Naive thymus-derived CD4-positive, alpha-beta T cell (primary cell): ENCODE measurements at places on chromosomes 7 and 10. TPM values are rescaled to one million over a fixed set of nuclear protein-coding genes. Genes with fewer than 3 reads are reported as not detected.
A peak's percentile ranks its signal among the peaks of the same experiment; 100 is the strongest.

- no peaks in the 10 kb centered on the region for H3K4me1 ChIP-seq
- no peak for DNase-seq
- no peaks in the 10 kb centered on the region for H3K36me3 ChIP-seq
These were observed 160.0 kb downstream of the HDAC9 start for GRCh38 chr7:18655506-18655905.

GRCh38 chr7:157177983-157178381 is 39.3 kb downstream of the UBE3C start:
- H3K27me3 ChIP-seq = no peaks in the 10 kb centered on the region
- peaks cover 88% of the 10 kb centered on the region for H3K36me3 ChIP-seq
- H3K4me3 ChIP-seq = no peak overlapping the region
- no peak overlapping the region for H3K27ac ChIP-seq
- no peaks in the 10 kb centered on the region for H3K4me1 ChIP-seq

DNA sequence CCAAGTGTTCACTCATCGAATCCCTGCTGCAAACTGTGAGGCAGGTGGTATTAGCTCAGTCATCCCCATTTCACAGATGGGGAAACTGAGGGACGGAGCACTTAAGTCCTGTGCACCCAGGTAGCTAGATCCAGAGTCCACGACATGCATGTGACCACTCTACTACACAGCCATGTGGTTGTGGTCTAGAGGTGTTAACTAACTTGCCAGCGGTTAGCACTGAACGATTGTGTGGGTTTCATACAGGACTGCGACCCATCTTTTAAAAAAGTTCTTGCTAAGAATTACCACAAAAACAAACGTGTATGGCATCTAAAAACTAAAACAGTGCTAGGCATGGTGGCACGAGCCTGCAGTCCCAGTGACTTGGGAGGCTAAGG is 16.1 kb upstream of the ABCC2 start:
- peaks cover 6% of the 10 kb centered on the region for H3K4me1 ChIP-seq
- DNase-seq = no peak

DNA sequence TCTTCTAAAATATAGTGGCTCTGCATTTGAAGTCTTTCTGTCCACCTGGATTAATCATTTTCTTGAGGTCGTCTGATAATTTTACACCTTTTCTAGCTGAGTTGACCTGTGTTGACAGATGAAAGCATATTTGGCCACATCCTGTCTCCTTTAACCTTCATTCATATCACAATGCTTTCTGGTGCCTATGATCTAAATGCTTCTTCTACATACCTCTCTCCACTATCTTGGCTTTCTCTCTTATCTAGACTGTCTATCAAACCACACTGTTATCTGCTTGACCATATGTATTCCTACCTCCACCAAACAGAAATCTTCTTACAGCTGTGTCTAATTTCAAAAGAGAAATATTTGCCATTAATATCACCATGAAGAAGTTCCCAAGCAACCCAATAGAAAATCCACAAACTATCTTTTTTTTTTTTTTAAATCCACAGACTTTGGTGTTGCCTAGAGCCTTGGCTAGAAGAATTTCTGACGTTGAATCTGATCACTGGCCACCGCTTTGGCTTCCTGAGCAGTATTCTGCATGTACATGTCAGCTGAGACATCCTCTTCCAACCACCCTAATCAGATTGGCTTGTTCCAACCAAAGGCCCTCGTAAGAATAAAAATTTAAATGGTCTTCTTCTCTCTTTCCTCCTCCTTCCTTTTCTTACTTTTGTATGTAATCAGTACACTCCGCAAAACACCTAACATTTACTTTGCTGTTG is 66.3 kb upstream of the SP4 start:
- DNase-seq = no peak
- no peaks in the 10 kb centered on the region for H3K36me3 ChIP-seq
- H3K4me1 ChIP-seq = no peaks in the 10 kb centered on the region
- no peak overlapping the region for H3K4me3 ChIP-seq
- H3K27me3 ChIP-seq = no peaks in the 10 kb centered on the region
- no peak overlapping the region for H3K27ac ChIP-seq

GRCh38 chr7:29337546-29338116 is 143.1 kb downstream of the CHN2 start:
- no peaks in the 10 kb centered on the region for H3K36me3 ChIP-seq
- DNase-seq = peak; percentile 52
- H3K4me1 ChIP-seq = peaks cover 24% of the 10 kb centered on the region
- no peaks in the 10 kb centered on the region for H3K27me3 ChIP-seq
- no peak overlapping the region for H3K27ac ChIP-seq

DNA sequence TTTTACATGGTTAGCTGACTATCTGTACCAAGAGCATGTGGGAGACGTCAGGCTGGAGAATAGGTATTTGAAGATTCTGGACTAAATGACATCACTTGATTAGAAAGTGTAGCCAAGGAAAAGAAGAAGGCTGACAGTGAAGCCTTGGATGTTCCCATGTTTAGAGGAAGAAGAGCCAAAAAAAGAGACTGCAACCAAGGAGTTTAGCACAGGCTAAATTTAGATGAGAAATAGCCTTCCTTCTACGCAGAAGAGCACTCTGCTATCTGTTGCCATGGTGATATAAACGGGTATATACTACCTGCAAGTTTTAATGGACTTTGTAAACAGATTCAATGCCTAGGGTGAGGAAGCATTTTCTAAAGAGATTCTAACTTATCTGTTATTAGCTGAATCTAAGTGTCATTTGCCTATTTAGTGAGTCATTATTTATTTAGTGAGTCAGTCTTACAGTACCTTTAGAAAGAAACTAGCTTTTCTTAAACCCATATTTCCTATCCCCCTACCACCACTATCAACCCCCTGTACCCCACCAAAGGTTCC is 69.8 kb downstream of the CDK6 start:
- DNase-seq = no peak
- H3K27ac ChIP-seq = no peak overlapping the region
- no peaks in the 10 kb centered on the region for H3K36me3 ChIP-seq

DNA sequence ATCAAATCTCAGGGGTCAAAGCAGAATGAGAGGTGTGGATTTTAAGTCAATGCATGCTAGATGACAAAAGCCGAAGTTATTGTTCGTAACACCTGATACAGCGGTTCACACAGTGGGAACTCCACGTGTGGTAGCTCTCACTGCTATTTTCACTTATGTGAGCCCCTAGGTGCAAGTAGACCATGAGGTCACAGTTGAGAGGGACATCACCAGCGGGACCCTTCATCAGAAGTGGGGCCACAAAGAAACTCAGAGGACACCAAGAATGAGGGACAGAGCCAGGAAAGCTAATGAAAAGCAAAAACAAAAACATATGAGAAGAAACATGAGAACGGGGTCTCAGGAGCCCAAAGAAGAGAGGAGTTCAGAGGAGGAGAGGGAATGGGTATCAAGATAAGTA is 63.5 kb downstream of the ADAM12 start:
- no peak overlapping the region for H3K4me3 ChIP-seq
- H3K27ac ChIP-seq = no peak overlapping the region
- no peaks in the 10 kb centered on the region for H3K27me3 ChIP-seq
- H3K36me3 ChIP-seq = no peaks in the 10 kb centered on the region
- no peak for DNase-seq

DNA sequence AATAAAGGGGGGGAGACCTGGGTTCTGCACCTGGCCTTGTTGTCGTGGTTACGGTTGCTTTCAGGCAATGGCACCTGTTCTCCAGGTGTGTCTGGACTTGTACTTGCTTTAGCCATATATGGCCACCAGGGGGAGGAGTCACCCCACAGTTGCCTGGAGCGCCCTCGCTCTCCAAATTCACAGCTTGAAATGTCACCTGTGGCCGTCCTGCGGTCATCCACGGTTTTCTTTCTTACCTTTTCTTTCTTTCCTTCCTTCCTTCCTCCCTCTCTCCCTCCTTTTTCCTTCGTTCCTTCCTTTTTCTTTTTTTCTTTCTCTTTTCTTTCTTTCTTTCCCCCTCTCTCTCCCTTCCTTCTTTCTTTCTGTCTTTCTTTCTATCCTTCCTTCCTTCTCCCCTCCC is 157.2 kb upstream of the ZNF92 start:
- no peak overlapping the region for H3K4me3 ChIP-seq
- no peaks in the 10 kb centered on the region for H3K27me3 ChIP-seq
- no peak overlapping the region for H3K27ac ChIP-seq

- no peaks in the 10 kb centered on the region for H3K36me3 ChIP-seq
- H3K27ac ChIP-seq = no peak overlapping the region
- no peak overlapping the region for H3K4me3 ChIP-seq
- no peaks in the 10 kb centered on the region for H3K27me3 ChIP-seq
- no peak for DNase-seq
These were observed 129.2 kb downstream of the BAMBI start for GRCh38 chr10:28806488-28806941.

GRCh38 chr7:101650579-101651081 is 21.5 kb upstream of the MYL10 start:
- no peaks in the 10 kb centered on the region for H3K27me3 ChIP-seq
- DNase-seq = no peak
- no peaks in the 10 kb centered on the region for H3K4me1 ChIP-seq
- no peak overlapping the region for H3K4me3 ChIP-seq
- H3K36me3 ChIP-seq = no peaks in the 10 kb centered on the region

DNA sequence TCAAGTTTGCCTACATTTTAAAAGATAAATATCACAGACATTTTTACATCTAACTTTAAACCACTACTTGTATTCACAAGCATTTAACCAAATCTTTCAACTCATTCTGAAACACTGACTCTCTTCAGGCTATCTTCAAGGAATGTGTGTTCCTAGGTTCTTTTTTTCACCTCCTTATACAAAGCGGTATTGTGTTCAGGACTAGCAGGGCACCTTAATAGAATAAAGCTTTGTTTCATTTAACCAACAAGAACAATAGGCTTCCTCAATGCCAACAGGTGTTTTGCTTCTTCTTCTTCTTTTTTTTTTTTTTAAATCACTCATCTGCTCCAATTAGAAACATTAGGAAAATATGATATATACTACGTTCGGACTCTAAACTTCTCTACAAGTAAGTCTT is 212.9 kb upstream of the SEMA3E start:
- no peak overlapping the region for H3K27ac ChIP-seq
- no peaks in the 10 kb centered on the region for H3K4me1 ChIP-seq
- H3K36me3 ChIP-seq = no peaks in the 10 kb centered on the region
- DNase-seq = no peak
- H3K4me3 ChIP-seq = no peak overlapping the region

CRYGN gene
- total RNA-seq = 0.46 TPM in 1 of 2 replicates, not detected in the other

JAKMIP3 gene
- 0.22 TPM for total RNA-seq

NPC1L1 gene
- total RNA-seq = not detected in 2 replicates

VPS37D gene
- total RNA-seq = not detected

AGMO gene
- total RNA-seq = not detected

GIMAP2 gene
- total RNA-seq = 79.4 TPM
